ENCODE measurements at places on chromosomes 2 and 18.

DNA sequence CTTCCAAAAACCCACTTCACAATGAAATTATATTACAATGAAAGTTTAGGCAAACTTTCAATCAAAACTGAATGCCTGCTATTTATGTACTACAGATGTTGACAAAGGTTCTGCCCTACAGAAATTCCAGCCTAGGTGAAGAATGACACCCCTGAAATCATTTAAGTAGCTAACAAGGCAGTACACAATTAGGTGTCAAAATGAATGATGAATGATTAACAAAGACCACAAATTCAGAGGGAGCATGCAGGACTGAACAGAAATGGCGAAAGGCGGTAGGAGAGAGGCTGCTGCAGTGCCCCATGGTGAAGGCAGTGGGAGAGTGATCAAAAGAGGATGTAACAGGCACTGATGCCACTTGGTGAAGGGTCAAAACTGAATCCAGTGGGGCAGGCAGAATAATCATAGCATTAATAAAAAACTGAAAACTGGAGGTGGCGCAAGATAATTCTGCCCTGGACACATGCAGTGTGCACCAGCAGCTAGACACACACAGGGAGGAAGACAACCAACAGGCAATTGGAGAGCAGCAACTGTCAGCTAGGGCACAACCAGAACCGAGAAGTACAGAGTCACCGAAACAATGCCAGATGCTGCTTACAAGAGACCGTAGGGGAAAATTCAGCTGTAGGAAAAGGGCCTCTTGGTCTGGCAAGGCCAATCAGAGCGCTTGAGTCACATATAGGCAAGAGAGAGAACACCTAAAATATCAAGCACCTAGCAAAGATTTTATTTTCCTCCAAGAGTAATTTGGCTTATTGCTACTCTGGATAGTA, 4.5 kb downstream of the TMEM131 start:
- no peak for DNase-seq

GRCh38 chr18:28903306-28903705, 726.4 kb upstream of the CDH2 start:
- no peak for DNase-seq

DNA sequence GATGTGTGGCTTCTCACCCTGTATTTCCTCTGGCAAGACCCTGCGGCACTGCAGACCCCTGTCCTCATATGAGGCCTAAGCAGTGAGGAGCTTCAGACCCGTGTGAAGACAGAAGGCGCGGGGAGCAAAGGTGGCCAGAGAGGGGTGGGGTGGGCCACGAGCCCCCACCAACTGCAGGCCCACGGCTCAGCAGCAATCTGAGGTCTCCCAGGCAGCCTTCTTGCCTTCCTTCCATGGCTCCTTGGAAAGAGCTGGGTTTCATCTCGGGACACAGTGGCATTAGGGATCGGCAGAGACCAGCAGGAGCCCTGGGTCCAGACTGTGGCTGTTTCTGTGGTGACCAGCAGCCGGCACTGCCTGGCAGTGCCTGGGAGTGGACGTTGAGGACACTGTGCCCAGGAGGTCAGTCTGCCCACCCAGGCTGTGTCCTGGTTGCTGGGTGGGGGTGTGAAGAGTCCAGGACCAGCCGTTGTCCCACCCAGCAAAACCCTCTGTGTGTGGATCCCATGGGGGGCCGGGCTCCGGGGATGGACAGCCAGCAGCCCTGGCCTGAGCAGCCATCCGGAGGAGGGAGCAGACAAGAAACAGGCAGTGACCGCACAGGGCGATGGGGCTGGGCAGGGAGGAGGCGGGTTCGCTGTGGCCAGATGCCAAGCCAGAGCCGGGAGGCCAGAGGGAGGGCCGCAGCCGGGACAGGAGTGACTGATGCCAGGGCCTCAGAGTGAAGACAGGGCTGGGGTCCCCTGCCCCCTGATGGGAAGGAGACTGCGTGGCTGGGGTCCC, 73.8 kb downstream of the RRM2 start:
- no peak for DNase-seq

- no peak for DNase-seq
These were observed 53.9 kb downstream of the RTTN start for GRCh38 chr18:70151614-70152013.

- no peak for DNase-seq
These were observed 551.3 kb downstream of the CMPK2 start for GRCh38 chr2:6314218-6314960.

- no peak for DNase-seq
These were observed 169.6 kb downstream of the LRRTM1 start for GRCh38 chr2:80135001-80135400.

DNA sequence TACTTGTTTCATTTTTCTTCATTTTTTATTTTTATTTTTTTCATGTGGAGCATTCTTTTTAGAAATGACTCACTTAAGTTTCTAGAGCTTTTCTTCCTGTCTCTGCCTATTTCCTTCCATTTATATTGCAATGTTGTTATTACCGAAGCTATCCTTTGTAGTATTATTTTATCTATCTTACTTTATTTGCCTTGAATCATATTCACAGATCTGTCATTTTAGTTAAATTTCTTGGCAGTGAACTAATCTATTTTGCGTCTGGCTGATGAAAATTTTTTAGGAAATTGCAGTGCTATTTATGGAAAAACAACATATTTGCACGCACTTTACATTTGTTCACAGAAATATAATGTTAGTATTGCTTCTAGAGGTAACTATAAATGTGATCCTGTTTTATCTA, 956.9 kb upstream of the SLC39A10 start:
- no peak for DNase-seq

- no peak for DNase-seq
These were observed 201.7 kb upstream of the STON1 start for GRCh38 chr2:48328159-48328809.

GRCh38 chr2:220521551-220521950, 894.1 kb downstream of the SLC4A3 start:
- no peak for DNase-seq

GRCh38 chr18:26764586-26764985, 100.9 kb downstream of the AQP4 start:
- DNase-seq = no peak

DNA sequence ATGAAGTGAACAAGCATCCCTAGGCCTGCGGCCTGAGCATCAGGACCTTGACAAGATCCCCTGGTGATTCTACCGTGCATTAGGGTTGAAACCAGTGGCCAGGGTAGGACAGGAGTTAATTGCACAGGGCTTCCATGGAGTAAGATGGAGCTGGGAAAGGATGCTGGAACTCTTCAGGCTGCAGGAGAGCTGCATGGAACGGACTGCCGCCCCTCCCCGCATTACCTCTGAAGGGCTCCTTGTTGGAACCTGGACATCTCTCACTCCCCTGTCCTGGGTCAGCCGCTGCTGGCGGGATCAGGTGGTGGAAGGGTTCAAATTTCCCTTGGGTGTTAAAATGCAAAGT, 156.6 kb upstream of the ID2 start:
- no peak for DNase-seq

Measured in left ventricle myocardium inferior (tissue), 1 donor.